ENCODE measurements at places on chromosomes 7 and 10.

GRCh38 chr10:130409931-130410330 lies 273.7 kb downstream of the GLRX3 start:
- DNase-seq: no peak

- no peak for DNase-seq
These were observed 249.7 kb upstream of the NPY start for GRCh38 chr7:24034251-24034650.

- no peak for DNase-seq
These were observed 105.7 kb downstream of the ATE1 start for GRCh38 chr10:121822180-121822579.

DNA sequence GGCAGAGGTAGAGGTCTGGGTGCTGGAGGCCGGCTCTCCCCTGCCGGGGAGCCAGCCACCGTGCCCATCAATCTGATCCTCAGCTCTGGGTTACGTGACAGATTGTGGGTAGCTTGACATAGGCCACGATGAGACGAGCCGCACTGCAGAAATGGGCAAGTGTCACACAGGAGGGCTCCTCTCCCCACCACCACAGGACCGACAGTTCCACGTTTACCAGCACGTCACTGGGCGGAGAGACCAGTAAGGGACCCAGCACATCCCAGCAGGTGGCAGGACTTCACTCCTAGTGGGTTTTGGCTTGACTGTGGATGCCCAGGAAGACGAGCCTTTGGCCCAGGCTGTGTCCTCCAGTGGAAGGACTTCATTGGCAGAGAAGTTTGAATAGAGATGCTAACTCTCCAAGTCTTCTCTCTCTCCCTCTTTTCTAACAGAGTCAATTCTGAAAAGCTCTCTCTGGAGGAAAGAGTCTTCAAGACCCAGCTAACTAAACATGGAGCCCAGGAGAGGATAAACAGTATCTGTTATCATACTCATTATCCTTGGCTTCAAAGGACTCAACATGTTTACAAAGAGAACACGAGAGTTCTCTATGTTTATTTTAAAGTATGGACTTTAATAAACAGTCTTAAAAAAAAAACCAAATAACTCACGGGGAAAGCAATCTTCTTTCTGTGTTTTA lies 129.3 kb upstream of the JCAD start:
- DNase-seq: no peak

GRCh38 chr10:107616031-107616430 lies 451.5 kb upstream of the SORCS1 start:
- DNase-seq: no peak

- no peak for DNase-seq
These were observed 50.0 kb downstream of the ANLN start for GRCh38 chr7:36439624-36440023.

- no peak for DNase-seq
These were observed 137.4 kb upstream of the RNF32 start for GRCh38 chr7:156503196-156503595.

GRCh38 chr7:81158189-81158588 lies 239.3 kb upstream of the SEMA3C start:
- DNase-seq: no peak

DNA sequence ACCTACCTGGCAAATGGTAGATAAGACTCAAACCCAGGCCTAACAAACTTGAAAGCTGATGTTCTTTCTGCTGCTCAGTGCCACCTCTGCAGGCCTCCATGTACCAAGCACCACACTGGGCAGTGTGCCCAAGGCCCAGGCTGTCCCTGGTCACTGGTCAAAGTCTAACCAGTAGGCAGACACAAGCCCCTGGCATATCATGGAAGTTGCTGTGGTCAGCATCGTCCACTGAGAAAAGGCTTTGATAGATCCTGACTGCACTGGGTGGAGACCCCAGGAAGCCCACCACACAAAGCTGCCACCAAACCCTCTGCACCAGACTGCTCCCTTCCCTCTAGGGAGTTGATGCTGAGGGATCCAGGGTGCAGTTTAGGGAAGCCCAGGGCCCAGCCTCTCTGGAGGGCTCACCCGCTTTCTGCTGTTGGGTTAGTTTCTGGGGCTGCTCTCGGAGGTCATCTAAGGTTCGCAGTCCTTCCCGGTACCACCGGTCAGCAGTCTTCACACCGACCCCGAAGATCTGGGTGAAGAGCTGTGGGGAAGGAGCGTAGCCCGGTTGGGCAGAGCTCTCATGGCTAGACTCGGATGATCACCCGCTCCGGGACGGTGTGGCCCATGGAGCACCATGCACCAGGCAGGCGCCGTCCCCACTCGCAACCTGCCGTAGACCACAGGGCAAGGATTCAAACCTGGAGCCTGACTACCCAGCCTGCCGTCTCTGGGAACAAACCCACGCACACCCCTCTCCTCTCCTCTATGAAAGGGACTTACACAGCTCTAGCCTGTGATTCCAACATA lies 6.0 kb downstream of the POLM start:
- DNase-seq: no peak

DNA sequence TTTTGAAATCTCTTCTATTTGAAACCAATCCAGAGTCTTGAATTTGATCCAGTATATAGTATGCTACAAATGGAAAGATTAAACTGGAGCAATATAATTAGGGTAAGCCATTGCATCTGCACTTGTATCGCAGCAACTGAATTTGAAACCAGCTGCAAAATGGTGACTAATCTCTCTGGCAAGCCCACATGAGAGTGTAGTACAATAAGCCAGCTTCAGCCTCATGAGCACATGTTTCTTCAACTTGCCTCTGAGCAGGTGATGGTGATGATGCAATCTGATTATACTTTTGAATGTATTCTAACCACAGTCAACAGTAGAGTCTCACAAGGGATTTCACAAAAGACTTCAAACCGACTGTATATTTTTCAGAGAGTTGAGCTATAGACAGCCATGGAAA lies 829 bp upstream of the RPA3 start:
- DNase-seq: peak; percentile 94

- DNase-seq: no peak
These were observed 604.9 kb upstream of the ADARB2 start for GRCh38 chr10:2342206-2342605.

GRCh38 chr7:135538376-135538775 lies 19.3 kb upstream of the NUP205 start:
- no peak for DNase-seq

DNA sequence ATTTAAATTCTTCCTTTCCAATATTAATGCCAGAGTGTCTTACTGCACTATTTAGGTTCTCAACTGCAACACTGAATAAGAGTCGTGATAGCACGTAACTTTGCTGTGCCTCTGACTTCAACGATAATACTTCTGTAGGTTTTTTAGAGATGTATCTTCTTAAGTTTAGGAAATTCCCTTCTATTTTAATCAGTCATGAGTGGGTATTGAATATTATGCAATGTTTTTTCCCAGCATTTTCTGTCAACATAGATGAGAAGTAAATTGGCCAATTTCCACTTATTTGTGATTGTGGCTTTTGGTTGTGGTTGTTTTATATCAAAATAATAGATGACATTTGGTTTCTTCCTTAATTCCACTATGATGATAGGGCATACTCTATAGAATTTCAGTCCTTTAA lies 6.7 kb upstream of the STK17A start:
- no peak for DNase-seq

GRCh38 chr10:130435961-130436360 lies 299.8 kb downstream of the GLRX3 start:
- DNase-seq: no peak

GRCh38 chr7:109751241-109751640 lies 1181.6 kb downstream of the DNAJB9 start:
- no peak for DNase-seq

DNA sequence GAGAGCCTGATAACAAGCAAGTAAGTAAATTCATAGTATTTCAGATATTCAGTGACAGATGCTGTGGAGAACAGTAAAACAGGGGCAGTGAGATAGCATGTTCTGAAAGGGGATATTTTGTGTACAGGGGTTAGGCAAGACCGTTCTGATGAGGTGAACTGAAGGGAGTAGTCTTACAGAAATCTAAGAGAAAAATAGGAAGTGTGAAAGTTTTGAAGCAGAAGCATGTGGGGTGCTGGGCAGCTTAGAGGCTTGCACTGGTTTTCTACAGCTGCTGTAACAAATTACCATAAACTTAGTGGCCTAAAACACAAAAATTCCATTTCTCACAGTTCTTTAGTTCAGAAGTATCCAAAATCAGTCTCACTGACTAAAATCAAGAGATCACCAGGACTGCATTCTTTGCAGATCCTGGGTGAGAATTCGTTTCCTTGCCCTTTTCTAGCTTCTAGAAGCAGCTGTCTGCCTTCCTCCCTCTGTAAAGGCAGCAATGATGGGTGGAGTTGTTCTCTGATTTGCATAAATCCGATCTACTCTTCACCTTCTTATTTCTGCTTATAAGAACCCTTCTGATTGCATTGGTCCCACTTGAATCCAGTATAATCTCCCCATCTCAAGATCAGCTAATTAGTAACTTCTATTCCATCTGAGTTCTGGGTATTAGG lies 7.5 kb upstream of the KLF14 start:
- DNase-seq: no peak

DNA sequence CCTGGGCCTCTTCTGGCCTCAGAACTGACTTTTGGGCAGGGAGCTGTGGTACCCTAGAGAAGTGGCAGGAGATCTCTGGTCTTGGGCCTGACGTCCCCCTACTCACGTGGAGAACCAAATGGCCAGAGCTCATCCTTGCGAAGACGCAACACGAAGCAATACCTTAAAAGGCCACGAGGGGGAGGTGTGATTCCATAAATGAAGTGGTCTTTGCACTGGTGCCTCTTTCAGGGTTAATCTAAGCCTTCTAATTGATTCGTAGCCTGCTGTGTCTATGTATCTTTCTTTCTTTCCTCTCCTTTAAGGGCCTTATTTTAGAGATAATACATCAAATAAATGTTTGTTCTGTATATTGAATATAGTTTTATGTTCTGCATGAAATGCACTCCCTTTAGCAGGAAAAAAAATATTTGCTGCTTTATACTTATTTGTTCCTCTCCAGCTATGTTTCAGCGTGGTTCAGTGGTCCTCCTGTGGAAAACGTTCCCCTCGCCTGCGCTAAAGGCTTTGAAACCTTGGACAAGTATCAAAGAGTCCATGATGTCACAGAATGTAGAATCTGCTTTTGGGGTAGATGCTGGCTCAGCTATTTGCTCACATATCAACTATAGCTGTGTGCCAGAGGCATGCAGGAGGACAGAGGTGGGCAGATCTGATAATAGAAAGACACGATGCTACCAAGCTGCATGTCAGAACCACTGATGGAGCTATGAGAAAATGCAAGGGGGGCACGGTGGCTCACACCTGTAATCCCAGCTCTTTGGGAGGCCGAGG lies 41.0 kb downstream of the STRA8 start:
- DNase-seq: peak; percentile 48

DNA sequence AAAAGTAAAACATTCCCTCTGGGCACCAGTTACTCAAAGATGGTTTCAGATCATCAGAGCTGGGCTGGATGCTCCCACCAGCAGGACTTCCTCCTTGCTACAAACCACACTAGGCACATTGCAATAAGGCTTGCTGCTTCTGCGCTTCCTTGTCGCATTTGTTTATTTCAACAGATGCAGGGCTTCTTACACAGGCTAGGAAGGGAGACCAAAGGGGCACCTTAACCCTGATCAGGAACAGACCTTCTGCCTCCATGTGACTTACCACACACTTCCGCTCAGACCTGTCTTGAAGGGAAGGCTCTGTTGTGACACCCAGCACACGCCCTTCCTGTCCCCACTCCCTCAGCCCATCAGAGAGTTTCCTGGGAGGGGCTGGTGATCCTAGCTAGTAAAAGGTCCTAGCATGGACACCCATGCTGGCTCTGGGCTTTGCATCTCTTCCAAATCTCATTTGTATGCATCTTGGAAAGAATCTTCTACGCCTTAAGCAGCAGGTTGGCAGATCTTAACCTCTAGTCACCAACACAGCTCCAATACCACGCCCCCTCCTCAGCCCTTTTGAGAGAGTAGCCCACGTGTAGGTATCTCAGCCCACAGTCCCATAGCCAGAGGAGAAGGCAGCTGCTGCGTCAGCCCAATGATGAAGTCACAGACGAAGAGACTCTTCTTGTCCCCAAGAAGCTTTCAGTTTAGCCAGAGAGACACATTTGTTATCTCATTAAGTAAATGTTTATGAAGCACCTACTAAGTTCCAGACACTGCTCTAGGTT lies 47.1 kb upstream of the SVIL start:
- no peak for DNase-seq

DNA sequence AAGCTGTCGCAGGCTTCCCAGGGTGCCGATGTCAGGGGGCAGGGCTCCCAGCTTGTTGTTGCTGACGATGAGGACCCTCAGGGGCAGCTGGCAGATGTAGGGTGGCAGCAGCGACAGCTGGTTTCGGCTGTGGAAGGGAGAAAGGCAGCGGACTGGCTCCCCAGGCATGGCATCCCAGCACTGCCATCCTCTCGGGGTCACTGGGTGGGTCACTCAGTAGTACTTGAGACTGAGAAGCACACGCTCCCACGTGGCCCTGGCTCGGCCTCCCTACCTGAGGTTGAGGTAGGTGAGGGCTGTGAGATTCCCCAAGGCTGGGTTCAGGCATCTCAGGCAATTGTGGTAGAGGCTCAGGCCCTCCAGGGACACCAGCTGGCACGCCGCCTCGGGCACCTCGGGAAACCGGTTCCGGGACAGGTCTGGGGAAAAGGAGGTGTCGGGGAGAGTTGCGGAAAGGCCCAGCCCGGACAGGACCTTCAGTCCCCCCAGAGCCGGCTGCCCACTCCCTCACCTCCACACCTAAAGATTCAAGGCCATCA lies 3.8 kb downstream of the LRCH4 start:
- no peak for DNase-seq

- DNase-seq: no peak
These were observed 60.6 kb upstream of the LAMB1 start for GRCh38 chr7:108063520-108063933.

GRCh38 chr10:77892021-77892739 lies 34.4 kb downstream of the DLG5 start:
- no peak for DNase-seq

DNA sequence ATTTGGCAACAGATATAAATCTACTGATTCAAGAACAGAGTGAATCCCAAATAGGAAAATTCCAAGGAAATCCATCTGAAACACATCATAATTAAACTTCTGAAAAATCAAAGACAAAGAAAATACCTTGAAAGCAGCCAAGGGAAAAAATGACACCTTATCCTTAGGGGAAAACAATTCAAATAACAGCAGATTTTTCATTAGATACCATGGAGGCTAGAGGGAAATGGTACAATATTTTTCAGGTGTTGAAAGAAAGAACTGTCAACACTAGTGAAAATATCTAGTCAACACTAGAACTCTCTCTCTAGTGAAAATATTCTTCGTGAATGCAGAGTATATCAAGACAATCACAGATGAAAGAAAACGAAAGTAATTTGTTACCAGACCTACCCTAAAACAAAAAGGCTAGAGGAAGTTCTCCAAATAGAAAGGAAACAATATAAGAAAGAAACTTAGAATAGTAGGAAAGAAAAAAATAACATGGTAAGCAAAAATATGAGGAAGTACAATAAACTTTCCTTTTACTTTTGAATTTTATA lies 5.7 kb upstream of the FAM241B start:
- no peak for DNase-seq

Measured in AG04450 (cell line).